Activated CD8-positive, alpha-beta memory T cell treated with anti-CD3 and anti-CD28 coated beads, Interleukin-2, amount 10 ng/mL, durations not matched to agents 7 days and 5 days (primary cell): ENCODE measurements at places on chromosomes 3 and 15. TPM values are rescaled to one million over a fixed set of nuclear protein-coding genes. Genes with fewer than 3 reads are reported as not detected.

FAM81A gene
- 3.7 TPM for total RNA-seq

DNA sequence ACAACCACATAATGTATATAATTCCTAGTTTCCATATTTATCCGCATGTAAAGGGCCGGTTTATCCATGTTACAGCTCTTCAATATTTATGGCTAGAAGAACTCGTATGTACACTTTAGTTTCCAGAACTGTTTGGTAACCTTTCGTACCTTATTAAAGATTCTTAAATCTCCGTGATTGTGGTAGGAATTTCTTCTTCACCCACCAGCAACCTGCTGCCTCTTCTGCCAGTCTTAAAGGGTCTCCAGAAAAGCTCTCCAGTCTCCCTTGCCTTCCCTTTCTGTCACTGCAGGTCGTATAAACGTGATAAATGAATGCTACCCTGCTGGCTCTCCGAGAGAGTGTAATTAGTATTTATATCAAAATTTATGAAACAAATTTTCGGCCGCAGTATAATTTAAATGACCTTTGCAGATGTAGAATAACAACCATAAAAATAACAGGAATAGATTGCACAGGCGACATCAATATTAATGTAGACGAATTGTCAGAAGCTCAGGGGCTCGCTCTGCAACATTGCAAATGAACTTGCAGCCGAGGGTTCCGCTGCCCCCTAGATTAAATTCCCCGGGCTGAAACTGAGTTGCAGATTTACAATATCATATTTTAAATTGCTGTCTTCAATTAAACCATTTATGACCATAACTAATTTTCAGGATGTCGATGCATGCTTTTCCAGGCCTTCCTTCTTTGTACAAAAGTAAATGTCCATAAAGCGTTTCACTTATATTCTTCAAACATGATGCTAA, 5.4 kb downstream of the ZIC1 start:
- no peak for DNase-seq

- no peak for DNase-seq
These were observed 6.5 kb upstream of the DYNC1LI1 start for GRCh38 chr3:32577174-32577573.

GRCh38 chr3:78985981-78986380, 781.8 kb downstream of the ROBO1 start:
- DNase-seq = no peak
